ENCODE measurements at places on chromosomes 12 and 14.

DNA sequence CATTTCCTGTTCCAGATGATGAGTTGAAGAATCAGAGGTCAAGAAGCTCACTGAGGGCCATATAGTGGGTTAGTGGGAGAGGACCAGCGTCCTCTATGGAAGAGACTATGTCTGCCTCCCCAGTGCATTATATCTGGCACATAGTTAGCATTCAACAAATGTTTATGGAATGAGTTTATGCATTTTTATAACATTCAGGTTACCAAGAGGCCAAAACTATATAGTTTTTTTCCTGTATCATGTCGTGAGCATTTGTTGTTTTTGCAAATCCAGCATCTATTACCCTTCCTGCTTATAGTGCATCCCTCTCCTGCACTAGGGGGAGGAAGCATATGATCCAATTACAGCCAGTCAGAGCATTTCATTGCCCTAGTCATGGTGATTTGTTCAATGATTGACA lies 60.6 kb downstream of the SUDS3 start:
- no peak for DNase-seq

GRCh38 chr12:58415716-58416115 lies 474.3 kb downstream of the ATP23 start:
- DNase-seq = no peak

DNA sequence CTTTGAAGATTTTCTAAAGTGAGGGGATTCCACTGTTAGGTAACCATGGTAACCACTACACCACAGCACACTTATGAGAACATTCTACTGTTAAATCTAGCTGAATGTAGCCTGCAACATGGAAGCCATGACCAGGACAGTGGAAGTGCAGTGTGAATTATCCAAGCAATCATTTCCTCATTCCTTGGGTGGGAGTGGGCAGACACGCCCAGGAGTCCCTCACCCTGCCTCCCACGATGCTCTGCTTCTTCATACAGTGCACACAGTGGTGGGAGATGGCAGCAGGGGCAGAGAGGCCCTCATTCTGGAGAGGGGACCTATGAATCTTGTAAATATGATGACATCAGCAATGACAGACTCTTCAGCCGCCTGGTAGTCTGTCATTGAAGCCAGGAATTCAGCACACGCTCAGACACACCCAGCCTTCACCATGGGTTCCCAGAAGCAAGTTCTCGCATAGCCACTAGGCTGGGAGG lies 70.1 kb upstream of the HOXC13 start:
- no peak for DNase-seq

GRCh38 chr12:13233830-13234641 lies 37.5 kb downstream of the EMP1 start:
- peak; percentile 28 for DNase-seq

DNA sequence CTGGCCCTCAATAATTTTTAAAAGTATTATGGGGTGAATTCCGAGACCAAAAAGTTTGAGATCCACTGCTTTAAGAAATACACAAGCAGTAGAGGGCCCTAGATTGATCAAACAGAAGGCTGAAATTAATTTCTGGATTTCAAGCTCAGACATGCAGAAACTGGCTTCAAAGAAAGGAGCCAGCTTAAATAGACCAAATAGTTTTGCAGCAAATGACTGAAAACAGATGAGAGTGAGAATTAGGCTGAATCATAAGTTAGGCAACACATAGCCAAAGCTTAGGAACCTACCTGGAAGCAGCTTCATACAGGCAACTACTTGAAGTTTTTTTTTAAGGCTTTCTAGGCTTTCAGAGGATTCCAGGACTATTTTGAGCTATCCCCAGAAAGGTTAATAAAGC lies 12.4 kb downstream of the ATF7 start:
- DNase-seq = no peak

DNA sequence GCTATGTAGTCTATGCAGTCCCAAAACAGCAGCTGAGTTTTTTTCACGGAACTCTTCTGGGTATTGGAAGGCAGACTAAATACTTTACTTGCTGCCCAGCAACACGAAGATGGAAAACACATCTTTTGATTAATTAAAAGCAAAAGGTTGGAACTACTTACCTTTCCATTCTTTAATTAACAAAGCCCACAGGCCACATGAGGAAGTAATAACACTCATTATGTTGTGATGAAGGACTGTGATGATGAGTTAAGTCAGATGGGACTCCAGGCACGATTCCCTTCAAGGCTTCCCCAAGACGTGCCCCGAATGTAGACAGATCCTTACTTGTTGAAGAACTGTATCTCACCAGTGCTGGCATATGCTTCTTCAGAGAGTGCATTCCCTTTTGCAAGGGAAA lies 129.0 kb downstream of the WIF1 start:
- no peak for DNase-seq

DNA sequence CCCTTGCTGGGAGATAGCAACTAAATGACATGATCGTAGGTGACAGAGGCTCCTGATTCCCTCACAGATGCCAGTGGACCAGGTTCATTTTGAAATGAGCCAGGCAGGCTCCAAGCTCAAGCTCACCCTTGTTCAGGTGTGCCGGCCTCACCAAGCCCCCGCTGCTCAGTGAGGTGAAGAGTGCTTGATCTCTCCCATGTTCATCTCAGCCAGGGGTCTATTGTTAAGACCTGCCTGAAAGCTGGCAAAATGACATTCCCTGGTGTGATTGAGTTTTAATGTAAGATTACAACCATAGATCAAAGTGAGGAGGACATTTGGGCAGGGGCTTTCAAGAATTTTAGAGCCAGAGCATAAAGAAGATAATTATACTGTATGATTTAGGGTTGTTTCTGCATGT lies 497.9 kb downstream of the EGLN3 start:
- DNase-seq = no peak

DNA sequence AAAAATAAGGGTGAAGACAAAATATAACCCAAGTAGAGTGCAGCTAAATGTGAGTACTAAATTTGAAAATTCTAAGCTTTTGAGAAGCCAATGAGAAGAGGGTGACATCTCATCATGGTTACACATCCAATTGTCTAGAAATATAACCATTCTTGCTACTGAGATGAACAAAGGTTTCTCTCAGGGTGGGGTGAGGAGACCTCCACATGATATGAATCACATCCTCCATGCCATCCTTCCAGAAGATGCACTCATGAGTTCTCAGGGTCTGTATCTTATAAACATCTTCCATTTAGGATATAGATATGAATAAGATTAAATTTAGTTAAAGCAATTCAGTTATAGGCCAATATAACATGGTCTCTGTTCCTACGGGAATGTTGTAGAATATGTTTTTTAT lies 38.9 kb upstream of the E2F7 start:
- DNase-seq = no peak

DNA sequence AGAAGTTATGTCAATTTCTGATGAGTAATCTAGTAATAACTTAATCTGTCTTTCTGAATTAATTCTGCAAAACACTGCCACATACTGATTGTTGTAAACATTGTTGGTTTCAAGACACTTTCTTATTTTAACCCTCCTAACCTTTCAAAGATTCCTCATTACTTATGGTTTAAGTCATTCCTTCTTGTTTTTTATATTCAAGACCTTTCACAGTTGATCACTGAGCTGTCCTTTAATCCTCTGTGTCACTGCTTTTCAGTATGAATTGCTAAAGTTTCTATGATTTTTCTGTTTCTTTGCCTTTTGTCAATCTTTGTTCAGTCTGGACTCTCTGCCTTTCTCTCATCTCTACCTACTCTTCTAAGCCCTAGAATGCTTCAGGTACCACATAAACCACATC lies 164.7 kb downstream of the RAD51B start:
- no peak for DNase-seq

DNA sequence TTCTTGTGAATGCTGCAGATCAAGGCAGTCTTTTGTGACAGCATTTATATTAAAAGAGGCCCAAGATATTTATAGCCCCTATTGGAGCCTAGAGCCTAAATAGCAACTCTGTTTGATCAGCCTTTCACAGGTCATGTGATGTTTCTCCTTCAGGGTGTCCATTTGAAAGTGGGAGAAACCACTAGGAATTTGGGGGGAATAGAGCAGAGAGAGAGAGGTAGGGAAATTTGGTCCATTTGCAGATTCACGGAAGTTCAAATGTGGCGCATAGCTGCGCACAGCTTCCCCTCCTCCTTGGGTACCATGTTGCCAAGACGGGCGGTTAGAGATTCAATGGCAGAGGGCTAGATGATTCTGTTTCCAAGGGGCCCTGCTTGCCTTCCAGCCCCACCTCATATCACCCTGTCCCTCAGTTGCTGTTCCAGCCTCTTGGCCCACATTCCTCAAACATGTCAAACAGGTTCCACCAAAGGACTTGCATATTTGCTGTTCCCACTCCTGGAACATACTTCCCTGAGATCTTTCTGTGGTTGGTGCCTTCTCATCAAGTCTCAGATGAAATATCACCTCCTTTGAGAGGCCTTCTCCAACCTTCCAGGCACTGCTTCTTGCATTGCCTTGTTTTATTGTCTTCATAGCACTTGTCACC lies 220.8 kb downstream of the CHST11 start:
- no peak for DNase-seq

DNA sequence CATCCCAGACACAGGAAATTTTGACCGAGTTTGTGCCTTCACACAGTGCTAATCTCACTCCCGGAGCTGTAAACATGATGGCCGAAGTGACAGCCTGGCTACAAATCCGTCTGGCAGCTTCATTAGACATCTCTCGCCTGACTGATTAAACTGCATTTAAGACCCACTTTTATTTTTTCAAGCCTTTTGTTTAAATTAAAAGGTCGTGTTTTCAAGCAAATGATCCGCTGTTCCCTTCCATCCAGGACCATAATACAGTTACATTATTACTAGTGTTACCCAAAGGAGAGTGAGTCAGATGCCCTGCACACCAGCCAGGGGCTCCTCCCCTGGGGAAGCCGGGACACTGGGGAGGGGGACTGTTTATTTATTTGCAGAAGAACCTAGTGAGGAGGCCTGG lies 200.2 kb downstream of the EXOC5 start:
- no peak for DNase-seq

DNA sequence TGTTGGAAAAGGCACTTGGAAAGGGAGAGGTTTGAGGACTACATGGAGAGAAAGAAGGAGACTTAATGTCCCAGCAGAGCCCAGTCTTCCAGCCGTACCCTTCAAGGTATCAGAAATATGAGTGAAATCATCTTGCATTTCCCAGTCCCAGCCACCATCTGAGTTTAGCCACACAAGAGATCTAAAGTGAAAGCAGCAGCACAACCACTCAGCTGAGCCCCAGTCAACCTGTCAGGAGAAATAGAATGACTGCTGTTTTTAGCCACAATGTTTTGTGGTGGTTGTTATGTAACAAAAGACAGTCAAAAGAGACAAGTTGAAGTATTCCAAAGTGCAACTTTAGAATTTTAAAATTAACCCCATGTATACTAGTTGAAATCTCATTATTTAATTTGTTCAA lies 28.0 kb downstream of the DERA start:
- no peak for DNase-seq

DNA sequence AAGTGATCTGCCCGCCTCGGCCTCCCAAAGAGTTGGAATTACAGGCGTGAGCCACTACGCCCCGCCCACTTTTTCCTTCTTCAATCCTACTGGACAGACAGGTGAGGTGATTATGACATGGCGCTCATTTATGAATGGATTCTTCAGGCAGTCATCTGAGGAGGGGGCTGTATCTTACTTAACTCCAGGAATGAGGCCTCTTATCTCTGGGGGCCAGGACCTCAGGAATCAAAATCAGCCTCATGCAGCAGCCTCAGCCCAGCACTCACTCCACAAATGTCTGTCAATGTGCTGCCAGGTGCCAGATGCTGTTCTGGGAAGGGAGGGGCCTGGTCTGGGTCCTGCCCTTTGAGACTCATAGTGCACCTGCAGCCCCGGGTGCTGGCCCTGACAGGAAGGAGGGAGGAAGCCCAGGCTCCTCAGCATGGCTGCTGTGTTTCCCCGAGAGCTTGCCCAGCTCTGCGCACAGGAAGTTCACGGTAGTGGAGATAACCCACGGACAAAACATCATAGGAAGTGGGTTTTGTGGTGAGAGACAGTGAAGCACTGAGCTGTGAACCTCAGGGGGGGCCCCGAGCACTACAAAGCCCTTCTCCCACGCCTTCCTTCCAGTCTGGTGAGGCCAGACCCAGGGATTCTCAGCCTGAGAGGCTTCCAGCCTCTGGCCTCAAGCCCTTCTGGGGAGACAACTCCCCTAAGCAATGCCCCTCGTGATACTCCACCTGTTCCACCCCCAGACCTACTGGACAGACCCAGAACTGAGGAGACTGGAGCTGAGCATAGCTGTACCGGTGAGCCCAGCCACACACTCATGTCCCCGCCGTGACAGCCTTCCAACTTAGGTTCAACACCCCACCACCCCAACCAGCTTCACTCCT lies 22.3 kb downstream of the GALNT6 start:
- no peak for DNase-seq

DNA sequence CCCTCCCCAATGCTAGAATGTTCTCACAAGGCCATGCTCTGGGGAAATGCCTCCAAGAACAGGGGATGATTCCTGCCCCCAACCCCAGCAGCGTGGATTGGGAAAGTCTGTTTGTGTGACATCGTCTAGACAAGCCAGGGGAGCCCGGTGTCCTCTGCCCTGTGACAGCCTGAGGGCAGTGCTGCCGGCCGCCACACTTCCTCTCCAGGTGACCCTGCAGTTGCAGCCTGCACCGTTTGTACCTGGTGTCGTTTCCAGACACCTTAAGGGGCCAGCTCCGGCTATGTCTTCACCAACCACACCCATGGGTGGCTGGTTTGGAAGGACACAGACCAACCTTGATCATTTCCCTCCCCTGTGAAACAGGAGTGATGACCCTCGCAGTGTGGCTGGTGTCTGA lies 372.6 kb downstream of the BCL11B start:
- no peak for DNase-seq

GRCh38 chr12:56031987-56032386 lies 9.7 kb upstream of the RPS26 start:
- no peak for DNase-seq

DNA sequence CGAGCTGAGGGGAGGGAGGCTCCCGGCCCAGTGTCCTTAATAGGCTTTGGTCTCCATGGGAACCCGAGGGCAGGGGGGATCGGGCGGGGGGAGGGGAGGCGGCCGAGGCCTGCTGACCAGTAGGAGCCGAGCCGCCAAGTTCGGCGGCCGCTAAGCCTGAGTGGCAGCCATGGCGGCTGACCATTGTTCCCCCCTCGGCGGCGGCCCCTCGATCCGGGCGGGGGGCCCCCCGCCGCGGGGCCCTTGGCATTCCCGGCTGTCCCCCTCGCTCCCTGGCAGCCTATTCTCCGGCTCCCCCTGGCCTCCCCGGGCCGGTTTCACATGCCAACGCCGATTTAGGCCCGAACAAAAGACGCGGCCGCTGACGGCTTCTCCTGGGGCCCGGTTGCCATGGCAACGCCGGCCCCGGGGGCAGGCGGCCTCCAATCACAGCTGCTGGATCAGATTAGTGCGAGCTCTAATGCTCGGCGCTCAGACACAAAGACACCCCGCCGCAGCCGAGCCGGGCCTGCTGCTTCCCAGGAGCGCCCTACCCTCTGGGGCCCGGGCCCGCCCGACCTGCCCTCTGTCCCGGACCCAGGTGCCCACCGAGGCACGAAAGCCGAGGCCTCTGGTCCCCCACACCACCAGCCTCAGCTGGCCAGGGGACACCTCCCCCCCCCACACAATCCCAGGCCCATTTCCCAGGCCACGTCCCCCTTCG lies 7.3 kb downstream of the MSI1 start:
- DNase-seq = peak; percentile 94

- DNase-seq = no peak
Observed at GRCh38 chr14:82438436-82438835, 904.8 kb upstream of the SEL1L start.

- DNase-seq = no peak
Observed at GRCh38 chr12:122322501-122322900, 56.2 kb upstream of the VPS33A start.
